ENCODE measurements at places on chromosomes 16 and 17.

DNA sequence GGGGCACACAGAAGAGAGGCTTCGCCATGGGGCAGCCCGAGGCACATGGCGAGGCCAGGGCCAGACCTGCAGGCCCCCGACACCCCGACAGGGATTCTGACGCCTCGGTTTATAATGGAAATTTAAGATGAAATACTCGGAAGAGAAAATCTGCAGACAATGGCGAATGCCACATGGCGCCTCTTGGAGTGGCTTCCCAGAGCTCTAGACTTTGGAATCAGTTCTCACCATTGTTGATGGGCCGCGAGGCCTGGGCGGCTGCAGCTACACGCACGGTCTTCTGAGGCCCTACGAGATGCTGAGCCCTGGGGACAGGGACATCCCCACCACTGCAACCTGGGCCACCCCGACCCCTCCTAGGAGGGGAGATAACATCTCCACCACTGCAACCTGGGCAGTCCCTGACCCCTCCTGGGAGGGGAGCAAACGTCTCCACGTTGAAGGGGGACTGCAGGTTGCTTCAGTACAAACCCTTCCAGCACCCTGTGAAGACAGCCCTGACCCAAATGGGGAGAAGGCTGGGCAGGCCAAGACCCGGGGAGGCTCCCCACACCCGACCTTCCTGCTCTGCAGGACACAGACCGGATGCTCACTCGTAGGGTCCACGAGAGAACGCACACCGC lies 56.9 kb downstream of the LMF1 start:
- no peak for DNase-seq

GRCh38 chr16:51941412-51941811 lies 605.5 kb downstream of the TOX3 start:
- no peak for DNase-seq

DNA sequence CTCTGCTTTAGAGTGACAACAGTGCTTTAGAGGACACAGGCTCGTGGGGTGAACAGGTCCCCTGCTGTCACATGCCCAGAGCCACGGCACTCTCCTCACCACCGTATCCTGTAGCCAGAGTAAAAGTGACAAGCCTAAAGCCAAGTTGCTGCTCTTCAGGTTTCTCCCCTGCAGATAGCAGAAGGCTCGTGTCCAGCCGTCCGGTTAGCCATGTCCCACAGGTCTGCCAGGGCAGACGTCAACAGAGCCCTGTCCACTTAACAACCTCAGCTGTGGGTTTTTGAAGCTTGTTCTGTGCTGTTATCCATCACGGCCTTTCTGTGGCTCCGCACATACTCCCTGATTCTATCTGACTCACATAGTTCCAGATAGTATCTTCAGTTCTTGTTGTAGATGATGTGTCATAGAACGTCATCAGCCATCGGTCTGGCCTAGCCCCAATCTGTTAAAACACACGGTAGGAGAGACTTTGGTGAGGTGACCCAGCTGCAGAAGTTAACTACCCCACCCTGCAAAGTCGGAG lies 100.7 kb downstream of the SOCS1 start:
- no peak for DNase-seq

DNA sequence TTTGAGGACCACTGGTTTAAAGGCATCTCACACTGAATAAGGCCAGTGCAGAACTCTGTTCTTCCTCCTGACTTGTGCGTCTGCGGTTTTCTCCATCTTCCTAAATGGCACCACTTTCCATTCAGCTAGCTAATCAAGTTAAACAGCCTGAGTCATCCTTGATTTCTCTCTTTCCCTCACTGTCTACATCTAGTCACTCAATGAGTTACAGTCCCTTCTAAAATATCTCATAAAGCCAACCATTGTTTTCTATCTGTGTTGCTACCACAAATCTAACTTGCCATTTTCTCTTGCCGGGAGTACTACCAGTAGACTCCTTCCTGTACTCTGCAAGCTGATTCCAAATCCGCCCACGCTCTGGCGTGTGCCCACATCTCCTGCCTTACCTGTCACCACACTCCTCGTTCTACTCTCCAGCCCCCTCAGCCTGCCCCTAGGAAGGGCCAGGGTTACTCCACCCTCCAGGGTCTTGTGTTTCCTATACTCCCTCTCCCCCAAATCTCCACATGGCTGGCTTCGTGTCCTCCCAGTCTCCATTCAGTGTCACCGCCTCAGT lies 324.5 kb downstream of the SNX29 start:
- no peak for DNase-seq

DNA sequence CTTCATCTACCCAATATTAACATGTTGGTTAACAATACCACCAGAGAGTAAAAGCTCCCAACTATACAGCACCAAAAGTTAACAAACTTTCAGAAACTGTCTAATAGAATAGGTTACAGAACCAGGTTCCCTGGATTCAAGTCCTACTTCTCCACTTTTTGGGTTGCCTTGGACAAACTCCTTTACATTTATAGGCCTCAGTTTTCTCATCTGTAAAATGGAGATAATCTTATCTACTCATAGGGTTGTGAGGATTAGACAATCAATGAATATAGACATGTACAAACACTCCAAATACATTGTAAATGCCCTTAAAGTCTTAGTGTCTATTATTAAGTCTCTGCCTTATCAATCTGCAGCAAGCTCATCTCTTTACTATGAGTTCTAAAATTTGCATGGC lies 435.2 kb downstream of the ZFHX3 start:
- DNase-seq, result no peak

DNA sequence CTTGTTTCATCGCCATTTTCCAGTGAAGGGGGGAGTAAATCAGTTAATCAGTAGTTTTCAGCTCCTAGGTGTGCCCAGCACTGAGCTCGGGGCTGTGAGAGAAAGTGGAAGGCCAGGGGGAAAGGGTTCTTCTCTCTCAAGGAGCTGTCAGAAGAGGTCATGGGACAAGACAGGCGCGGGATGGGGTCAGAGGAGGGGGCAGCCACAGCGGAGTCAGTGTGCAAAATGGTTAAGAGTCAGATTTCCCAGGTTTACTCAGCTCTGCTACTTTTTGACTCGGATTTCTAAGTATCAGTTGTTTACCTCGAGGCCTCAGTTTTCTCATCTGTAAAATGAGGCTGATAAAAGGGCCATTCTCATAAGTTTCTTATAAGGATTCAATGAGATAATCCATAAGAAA lies 4.3 kb upstream of the XYLT1 start:
- DNase-seq, result no peak

GRCh38 chr17:38899421-38899820 lies 26.0 kb upstream of the LASP1NB start:
- no peak for DNase-seq

GRCh38 chr16:7044331-7044730 lies 288.3 kb upstream of the RBFOX1 start:
- DNase-seq, result no peak

DNA sequence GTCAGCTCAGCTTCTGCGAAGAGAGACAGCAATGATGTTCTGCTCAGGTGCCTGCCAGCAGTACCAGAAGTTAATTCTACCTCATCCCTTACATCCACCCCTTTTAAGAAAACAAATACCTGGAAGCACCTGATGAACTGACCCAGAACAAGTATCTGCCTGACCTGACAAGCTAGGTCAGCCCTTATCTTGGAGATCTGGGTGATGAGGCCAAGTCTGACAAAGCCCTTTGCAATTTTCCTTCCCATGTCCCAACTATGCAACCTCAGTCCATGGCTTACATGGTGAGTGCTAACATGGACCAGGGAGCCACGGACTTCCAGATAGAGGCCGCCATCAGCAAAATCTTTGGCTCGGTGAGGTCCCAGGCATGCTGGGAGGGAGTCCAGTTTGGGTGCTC lies 3.6 kb downstream of the ACADVL start:
- no peak for DNase-seq

GRCh38 chr17:59332749-59333377 lies 1.4 kb downstream of the YPEL2 start:
- no peak for DNase-seq

- DNase-seq, result no peak
Measured at GRCh38 chr17:7307686-7308624, 527 bp downstream of the EIF5A start.

GRCh38 chr16:74107795-74108610 lies 188.6 kb upstream of the PSMD7 start:
- no peak for DNase-seq

DNA sequence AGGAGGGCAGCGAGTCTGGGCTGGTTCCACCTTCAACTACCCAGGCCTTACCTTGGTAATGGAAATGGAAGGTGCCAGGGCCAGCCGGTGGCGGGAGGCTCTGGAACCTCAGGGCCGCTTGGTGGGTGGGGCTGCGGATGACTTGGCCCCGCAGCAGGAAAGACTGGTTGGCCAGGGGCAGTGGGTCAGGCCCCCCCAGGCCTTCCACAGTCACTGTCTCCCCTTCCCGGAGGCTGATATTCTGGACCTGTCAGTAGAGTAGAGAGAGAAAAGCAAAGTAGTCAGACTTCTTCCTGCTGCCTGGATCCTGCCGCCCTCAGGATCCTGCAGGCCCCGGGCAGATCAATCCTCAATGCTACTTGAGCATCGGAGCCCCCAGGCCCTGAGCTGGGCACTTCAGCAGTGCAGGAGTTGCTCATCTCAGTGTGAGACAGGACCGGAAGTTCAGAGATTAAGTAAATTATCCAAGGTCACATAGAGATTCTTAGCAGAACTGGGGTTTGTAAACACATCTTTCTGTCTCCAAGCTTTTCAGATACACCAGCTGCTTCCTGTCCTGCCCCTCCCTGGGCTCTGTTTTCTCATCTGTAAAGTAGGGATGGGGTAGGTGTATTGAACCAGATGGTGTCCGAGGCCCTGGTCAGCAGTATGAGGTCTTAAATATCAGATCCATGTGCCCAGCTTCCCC lies 18.5 kb upstream of the PHF12 start:
- DNase-seq, result no peak

DNA sequence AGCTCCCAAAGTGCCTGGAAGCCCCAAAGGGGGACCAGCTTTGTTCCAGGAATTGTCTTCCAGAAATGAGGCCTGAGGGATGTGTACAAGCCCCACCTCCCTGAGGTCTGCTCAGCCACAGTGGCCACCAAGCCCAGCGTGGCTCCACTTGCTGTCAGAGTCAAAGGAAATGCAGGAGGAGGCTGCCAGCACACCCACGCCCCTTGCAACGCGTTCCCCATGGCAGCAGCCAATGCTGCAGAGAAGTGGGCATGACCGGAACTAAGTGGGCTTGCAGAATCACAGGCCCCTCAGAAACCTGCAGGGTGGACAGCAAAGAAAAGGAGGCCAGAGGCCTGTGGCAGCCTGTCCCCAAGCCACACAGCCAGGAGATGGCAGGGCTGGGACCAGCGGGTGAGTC lies 320.8 kb downstream of the FOXL1 start:
- DNase-seq, result no peak

DNA sequence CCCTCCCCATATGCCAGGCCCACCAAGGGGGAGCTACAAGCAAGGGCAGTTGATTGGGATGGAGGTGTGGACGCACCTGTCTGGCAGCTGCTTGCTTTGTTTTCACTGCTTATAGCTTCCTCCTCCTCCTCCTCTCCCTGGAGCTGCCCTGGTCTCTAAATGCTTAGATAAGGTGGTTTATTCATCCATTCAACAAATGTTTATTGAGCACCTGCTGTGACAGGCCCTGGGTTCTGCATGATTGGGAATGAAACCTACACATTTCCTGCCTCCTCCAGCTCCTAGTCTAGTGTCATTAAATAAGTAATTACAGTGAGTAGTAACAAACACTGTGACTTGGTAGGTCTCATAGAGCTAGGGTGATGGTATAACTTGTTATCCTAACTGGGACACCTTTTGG lies 17.4 kb upstream of the MAP3K14 start:
- DNase-seq, result no peak

DNA sequence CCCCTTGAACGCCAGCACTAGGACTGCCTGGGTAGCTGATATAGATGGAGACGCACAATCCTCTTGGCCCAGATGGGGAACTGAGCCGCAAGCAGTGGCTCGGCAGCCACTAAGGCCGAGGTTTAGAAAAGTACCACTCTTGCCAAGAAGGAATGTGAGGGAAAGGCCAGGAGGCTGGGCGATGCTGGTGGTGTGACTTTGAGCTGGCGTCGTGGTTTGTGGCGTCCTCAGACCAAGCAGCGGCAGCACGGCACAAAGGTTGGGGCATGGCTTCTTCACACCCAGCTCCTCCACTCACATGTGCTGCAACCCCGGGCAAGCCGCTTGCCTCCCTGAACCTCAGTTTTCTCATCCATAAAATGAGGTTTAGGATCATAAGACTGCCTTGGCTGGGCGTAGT lies 15.6 kb downstream of the DCAKD start:
- no peak for DNase-seq

DNA sequence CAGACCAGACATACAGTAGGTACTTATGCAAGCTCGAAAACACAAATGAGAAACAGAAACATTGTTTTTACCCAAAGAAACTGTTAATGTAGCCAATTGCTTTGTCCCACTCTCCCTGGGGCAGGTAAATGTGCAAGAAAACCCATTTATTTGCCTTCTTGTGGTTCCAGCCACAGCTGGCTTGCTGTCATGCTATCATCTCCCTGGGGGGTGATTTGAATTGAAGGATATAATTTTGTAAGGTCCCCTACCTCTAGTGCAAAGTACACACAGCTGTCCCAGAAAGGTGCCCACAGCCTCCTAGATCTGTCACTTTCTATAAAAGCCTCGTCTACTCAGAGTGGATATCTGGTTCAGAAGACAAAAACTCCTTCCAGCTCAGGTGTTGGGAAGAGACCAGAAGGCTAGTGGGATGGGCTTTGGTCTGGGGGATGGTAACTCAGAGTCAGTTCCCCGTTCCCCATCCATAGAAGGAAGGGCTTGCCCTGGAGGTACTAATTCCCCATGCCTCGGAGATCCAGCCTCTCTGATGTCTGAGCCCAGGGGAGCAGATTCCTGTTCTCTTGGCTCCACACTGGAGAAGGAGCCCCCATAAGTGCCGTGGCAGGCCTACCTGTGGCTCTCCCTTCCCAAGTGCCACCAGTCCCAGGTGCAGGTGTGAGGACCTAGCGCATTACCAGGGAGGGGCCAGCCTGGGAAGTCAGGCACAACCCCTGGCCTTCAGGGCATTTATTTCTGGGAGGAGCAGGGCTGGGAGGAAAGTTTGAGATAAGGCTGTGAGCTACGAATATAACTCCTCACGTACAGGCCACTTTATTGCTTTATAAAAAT lies 2.4 kb upstream of the PRR15L start:
- no peak for DNase-seq

DNA sequence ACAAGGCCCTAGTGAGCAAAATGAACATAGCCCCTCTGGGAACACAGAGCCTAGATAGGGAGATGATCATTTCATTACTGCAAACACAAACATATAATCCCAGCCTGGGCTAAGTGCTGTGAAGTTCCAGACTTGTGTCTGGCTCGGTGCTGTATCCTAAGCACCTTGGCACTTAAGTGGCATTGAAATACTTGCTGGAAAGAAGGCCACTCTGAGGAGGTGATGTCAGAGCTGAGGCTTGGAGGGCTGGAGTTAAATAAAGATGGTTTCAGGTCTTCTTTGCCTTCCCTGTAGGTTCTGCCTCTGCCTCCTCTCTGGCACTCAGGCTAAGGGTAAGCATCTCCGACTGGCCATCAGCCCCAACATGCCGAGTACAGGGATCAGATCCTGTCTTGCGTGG lies 2.4 kb upstream of the CACNA1G start:
- no peak for DNase-seq

GRCh38 chr17:48840441-48840840 lies 9.6 kb downstream of the CALCOCO2 start:
- no peak for DNase-seq

- DNase-seq, result no peak
Measured at GRCh38 chr16:76696876-76697275, 419.7 kb downstream of the CNTNAP4 start.
